Lower lobe of right lung (tissue), 2 donors: ENCODE measurements at places on chromosomes 5 and 9. TPM values are rescaled to one million over a fixed set of nuclear protein-coding genes. Genes with fewer than 3 reads are reported as not detected.

Gene GRM6
- not detected for total RNA-seq

DNA sequence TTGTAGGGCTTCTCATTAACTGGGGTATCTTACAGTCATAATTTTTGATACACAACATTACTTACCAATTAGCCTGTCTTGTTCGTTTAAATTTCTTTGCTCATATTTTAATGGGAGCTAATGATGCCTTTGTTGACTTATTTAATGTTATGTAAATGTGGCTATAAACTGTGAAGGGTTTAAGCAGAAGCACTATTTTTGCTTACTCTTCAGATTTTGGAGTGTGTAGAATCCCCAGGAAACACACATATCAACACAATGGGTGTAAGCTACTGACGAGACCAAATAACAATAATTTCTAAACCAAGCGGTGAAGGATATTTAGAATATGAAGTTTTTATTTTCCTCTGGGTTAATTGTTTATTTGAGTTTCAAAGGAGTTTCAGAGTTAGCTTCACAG is 452.5 kb downstream of the EBF1 start:
- DNase-seq: no peak
- H3K27ac ChIP-seq: no peak overlapping the region
- no peaks in the 10 kb centered on the region for H3K4me1 ChIP-seq
- no peaks in the 10 kb centered on the region for H3K36me3 ChIP-seq
- H3K4me3 ChIP-seq: no peak overlapping the region

- no peaks in the 10 kb centered on the region for H3K4me1 ChIP-seq
- H3K4me3 ChIP-seq: no peak overlapping the region
- H3K27me3 ChIP-seq: no peaks in the 10 kb centered on the region
- no peaks in the 10 kb centered on the region for H3K36me3 ChIP-seq
- H3K27ac ChIP-seq: no peak overlapping the region
These were observed 271.2 kb downstream of the RASEF start for GRCh38 chr9:82791692-82792091.

GRCh38 chr5:179455320-179455719 is 95.0 kb upstream of the RUFY1 start:
- no peaks in the 10 kb centered on the region for H3K4me1 ChIP-seq
- no peak overlapping the region for H3K4me3 ChIP-seq
- H3K36me3 ChIP-seq: no peaks in the 10 kb centered on the region
- no peak for DNase-seq
- H3K27ac ChIP-seq: no peak overlapping the region
- H3K27me3 ChIP-seq: no peaks in the 10 kb centered on the region

Gene CHSY3
- total RNA-seq: 4.7 TPM

- H3K4me3 ChIP-seq: no peak overlapping the region
- H3K4me1 ChIP-seq: no peaks in the 10 kb centered on the region
- DNase-seq: no peak
- H3K27me3 ChIP-seq: no peaks in the 10 kb centered on the region
- H3K27ac ChIP-seq: no peak overlapping the region
- no peaks in the 10 kb centered on the region for H3K36me3 ChIP-seq
These were observed 20.1 kb upstream of the TBC1D9B start for GRCh38 chr5:179927824-179928223.

Gene ELOVL7
- total RNA-seq: 5.8 TPM

- no peak overlapping the region for H3K27ac ChIP-seq
- no peaks in the 10 kb centered on the region for H3K4me1 ChIP-seq
- H3K4me3 ChIP-seq: no peak overlapping the region
- H3K27me3 ChIP-seq: no peaks in the 10 kb centered on the region
These were observed 11.4 kb downstream of the GCNT4 start for GRCh38 chr5:75040973-75041372.

- H3K27ac ChIP-seq: no peak overlapping the region
- no peak for DNase-seq
- H3K4me1 ChIP-seq: no peaks in the 10 kb centered on the region
- H3K36me3 ChIP-seq: no peaks in the 10 kb centered on the region
These were observed 252.0 kb downstream of the RASEF start for GRCh38 chr9:82810915-82811314.

- no peak for DNase-seq
- H3K36me3 ChIP-seq: no peaks in the 10 kb centered on the region
- H3K4me1 ChIP-seq: no peaks in the 10 kb centered on the region
- H3K4me3 ChIP-seq: no peak overlapping the region
These were observed 310.1 kb downstream of the PLK2 start for GRCh38 chr5:58149746-58150145.

DNA sequence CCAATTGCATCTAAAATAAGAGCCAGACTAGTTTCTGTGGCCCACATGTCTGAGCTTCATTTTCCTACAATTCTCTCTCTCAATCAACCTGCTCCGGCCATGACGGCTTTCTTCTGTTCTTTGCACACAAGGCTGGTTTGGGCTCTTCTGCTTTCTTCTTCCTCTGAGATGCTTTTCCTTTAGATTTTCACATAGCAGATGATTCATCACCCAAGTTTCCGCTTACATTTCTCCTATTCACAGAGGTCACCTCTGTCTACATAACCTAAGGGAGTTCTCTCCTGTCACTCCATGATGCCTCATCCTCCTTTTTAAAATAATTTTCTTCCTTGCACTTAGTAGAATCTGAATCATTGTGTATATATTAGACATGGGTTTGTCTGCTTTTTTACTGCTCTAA is 334.6 kb upstream of the TUSC1 start:
- no peaks in the 10 kb centered on the region for H3K4me1 ChIP-seq
- no peak overlapping the region for H3K4me3 ChIP-seq
- H3K36me3 ChIP-seq: no peaks in the 10 kb centered on the region
- no peak overlapping the region for H3K27ac ChIP-seq
- no peak for DNase-seq
- H3K27me3 ChIP-seq: no peaks in the 10 kb centered on the region

DNA sequence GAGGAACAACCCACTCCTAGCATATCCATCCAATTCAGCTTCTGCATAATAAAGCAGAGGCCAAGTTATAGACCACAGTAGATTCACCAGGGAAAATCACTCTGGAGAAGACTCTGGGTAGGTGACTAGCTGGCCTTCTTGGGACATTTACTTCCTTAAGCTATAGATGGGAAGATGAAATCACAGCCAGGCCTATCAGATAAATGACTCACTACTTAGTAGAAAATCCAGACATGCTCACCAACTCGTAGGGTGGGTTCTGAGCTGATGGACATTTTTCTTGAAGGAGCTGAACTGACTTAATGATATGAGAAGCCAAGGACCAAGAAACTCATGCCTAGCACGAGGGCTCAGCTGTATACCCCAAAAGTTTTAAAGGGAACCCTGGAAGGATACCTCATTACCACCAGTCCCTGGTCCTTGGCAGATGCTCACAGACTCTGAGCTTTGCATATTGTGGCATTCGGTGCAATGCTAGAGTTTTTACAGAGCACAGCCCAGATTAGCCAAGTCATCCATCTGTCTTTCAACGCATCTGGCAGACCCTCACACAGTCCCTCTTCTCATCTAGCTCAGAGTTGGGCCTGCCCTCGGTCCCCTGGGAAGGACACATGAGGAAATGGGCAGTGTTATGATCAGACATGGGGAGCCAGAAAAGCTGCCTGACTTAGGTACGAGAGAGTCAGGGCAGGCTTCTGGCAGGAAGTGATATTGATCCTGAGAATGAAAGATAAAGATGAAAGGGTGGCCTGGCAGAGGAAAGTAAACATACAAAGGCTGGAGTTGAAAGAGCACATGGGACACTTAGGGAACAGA is 15.0 kb downstream of the ACSL6 start:
- peaks cover 10% of the 10 kb centered on the region for H3K4me1 ChIP-seq
- peak; percentile 28 for DNase-seq
- no peaks in the 10 kb centered on the region for H3K36me3 ChIP-seq
- no peak overlapping the region for H3K4me3 ChIP-seq

DNA sequence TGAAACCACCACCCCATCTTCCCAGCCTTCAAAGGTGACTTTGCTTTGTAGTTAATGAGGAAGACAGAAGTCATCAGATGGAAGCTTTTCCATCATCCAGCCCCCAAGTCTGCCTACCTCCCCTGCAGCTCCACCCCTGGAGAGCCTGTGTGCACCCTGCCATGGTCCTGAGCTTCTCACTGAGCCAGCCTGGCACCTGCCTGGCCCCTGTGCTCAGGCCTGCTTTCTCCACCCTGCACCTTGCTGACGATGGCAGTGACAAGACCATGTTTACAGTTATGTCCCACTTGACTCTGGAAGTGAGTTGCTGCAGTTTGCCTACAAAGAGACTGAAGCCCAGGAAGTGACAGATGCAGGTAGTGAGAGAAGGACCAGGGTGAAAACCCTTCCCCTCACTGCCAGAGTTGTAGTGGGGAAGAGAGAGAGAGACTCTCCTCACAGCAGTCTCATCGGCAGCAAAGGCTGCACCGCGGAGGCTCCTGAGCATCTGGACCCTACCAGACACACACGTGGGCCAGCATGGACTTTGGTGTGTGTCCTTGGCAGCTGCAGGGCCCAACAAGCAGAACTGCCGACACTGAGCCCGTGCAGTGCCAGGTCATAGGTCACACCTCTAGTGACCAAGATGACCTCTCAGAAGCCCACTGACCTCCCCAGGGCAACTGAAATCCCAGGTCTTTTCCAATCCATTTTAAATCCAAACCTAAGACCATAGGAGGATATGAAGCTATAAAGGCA is 107.1 kb downstream of the CACNA1B start:
- H3K4me1 ChIP-seq: no peaks in the 10 kb centered on the region
- no peak overlapping the region for H3K4me3 ChIP-seq
- no peak for DNase-seq
- no peak overlapping the region for H3K27ac ChIP-seq

Gene PPIP5K2
- total RNA-seq: 62.2 TPM

DNA sequence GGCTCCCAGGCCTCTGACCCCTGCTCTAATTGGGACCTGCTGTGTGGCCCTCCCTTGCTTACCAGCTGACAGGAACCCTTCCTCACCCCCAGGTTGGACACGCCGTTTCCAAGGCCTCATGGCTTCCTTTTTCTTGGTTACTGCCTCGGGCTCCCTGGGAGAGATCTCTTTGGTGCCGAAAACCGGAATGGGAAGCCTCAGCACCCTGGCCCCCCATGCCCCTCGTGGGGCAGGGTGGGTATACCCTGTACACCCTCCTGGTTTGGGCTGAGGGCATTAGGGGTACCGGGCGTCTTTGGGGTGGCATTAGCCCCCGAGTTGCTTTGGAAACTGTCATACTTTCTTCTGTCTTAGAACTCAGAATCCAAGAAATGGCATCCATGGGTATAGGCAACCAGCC is 10.1 kb upstream of the LRRC14B start:
- no peak overlapping the region for H3K27ac ChIP-seq
- H3K4me3 ChIP-seq: no peak overlapping the region
- no peaks in the 10 kb centered on the region for H3K36me3 ChIP-seq
- no peak for DNase-seq

- no peaks in the 10 kb centered on the region for H3K36me3 ChIP-seq
- H3K27ac ChIP-seq: peak overlapping the region; percentile 73
- no peaks in the 10 kb centered on the region for H3K27me3 ChIP-seq
- DNase-seq: no peak
- no peak overlapping the region for H3K4me3 ChIP-seq
These were observed 14.8 kb downstream of the PDGFRB start for GRCh38 chr5:150140830-150141229.

- H3K4me1 ChIP-seq: no peaks in the 10 kb centered on the region
- no peak for DNase-seq
- H3K36me3 ChIP-seq: peaks cover 72% of the 10 kb centered on the region
- H3K27ac ChIP-seq: no peak overlapping the region
- no peak overlapping the region for H3K4me3 ChIP-seq
- no peaks in the 10 kb centered on the region for H3K27me3 ChIP-seq
These were observed 35.3 kb downstream of the MTREX start for GRCh38 chr5:55343107-55343506.

Gene PCDHGA11
- 3.2 TPM for total RNA-seq

DNA sequence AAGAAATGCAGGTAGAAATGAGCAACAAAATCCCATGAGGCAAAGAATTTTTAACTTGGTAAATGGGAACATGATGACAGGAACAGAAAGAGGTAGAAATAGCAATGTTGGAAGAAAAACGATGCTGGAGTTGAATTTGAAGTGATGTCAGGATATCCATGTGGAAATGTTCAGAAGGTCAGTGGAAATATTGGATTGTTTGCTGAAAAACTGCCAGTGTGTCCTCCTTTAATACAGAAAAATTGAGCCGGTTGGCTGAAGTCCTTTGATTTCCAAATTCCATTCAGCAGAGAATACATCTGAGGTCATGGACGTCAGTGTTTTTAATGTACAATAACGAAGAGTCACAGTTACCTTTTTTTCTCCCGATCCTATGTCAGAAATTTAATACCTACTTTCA is 110.0 kb upstream of the DMAC1 start:
- H3K36me3 ChIP-seq: no peaks in the 10 kb centered on the region
- H3K27me3 ChIP-seq: no peaks in the 10 kb centered on the region
- no peak overlapping the region for H3K27ac ChIP-seq
- no peaks in the 10 kb centered on the region for H3K4me1 ChIP-seq

Gene SLC25A2
- 0.71 TPM for total RNA-seq

DNA sequence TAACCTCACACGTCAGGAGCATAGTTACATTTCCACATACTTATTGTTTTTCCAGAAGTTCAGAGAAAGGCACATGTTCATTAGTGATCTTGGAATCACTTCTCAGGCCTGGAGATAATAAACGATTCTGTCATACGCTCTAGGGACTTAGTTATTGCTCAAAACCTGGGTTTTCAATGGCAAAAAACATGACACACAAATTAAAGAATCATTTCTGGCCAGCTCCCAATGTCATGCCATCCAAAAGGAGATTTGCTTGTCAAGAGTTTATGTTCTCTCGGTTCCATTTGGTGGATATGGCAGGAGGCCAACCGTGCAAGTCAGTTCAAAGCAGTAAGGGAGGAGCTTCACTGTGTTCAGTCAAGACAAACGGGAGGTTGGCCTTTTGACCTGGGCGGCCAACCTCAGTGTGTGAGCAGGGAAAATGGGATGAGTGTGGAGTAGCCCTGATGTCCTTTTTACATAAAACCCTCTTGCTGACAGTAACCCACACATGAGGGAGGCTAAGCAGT is 123.4 kb downstream of the NXNL2 start:
- no peak overlapping the region for H3K4me3 ChIP-seq
- no peaks in the 10 kb centered on the region for H3K4me1 ChIP-seq
- no peak for DNase-seq

DNA sequence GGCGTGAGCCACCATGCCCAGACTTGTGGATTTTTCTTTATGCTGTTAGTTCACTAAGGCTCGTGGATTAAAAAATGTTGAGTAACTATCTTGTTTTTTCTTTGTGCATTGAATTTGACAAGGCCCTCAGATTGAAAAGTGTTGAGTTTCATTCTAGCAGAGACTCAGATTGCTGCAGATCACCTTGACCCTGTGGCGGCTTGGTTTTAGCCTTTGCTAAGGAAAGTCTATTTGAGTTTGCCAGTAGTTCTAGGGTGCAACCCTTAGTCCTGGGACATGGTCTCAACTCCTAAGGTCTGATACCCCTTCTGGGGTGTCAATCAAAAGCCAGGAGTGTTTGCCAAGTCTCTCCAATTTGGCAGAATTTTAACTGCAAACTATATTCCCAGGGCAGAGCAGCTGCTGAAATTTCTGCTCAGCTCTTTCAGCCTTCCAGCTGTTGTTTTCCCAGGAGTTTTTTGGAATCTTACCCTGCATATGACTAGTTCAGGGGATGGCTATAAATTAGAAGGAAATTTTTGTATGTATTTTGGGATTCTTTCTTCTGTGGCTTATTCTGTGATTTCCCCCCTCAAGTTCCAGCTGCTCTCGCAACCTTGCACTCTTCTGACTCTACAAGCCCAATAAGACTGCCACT is 84.3 kb upstream of the HAND1 start:
- no peaks in the 10 kb centered on the region for H3K4me1 ChIP-seq
- H3K27me3 ChIP-seq: no peaks in the 10 kb centered on the region
- DNase-seq: no peak

- H3K27ac ChIP-seq: no peak overlapping the region
- no peak for DNase-seq
- no peaks in the 10 kb centered on the region for H3K36me3 ChIP-seq
- H3K4me3 ChIP-seq: no peak overlapping the region
- no peaks in the 10 kb centered on the region for H3K4me1 ChIP-seq
- no peaks in the 10 kb centered on the region for H3K27me3 ChIP-seq
These were observed 68.1 kb upstream of the FBXL7 start for GRCh38 chr5:15431923-15432322.

Gene SPATA31A3
- total RNA-seq: not detected

Gene PIP5K1B
- total RNA-seq: 35.9 TPM
